Activated T-cell treated with anti-CD3 and anti-CD28 coated beads for 4 hours (primary cell): ENCODE measurements at places on chromosomes 6 and 20.

DNA sequence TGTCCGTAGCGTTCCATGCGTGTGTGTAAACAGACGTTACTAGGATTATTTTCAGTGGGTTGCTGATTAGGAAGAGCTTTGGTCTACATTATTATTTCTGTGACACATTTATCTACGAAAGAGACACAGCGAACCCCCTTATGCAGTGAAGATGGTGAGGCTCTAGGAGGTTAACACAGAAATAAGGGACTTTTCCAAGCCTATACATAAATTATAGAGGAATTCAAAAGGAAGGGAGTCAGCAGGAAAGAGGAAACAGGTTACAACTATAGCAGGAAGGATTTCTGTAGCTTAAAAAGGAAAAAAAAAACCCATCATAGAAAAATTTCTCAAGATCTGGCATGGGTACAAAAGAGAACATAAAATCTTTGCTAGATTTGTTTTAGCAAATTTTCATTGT is 12.9 kb upstream of the RPS6KA2 start:
- DNase-seq = no peak

DNA sequence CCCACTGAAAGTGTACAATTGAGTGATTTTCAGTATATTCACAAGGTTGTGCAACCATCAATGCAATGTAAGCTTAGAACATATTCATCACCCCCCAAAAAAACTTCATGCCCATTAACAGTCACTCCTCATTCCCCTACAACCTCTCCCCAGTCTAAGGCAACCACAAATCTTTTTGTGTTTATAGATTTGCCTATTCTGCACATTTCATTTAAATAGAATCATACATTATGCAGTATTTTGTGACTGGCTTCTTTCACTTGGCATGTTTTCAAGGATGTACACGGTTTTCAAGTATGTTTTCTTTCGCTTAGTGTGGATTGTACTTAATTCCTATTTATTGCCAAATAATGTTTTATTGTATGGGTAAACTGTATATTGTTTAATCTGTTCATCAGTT is 329.3 kb upstream of the RNF24 start:
- DNase-seq = no peak

- no peak for DNase-seq
Measured at GRCh38 chr6:279341-280029, 12.8 kb upstream of the DUSP22 start.

- no peak for DNase-seq
Measured at GRCh38 chr6:21404577-21404976, 189.0 kb upstream of the SOX4 start.

GRCh38 chr6:165098165-165098564 is 211.2 kb downstream of the C6orf118 start:
- DNase-seq = no peak

GRCh38 chr20:36102809-36103596 is 51.5 kb upstream of the EPB41L1 start:
- DNase-seq = no peak

GRCh38 chr6:157751547-157752200 is 71.4 kb upstream of the SNX9 start:
- no peak for DNase-seq

GRCh38 chr20:48668451-48668946 is 159.3 kb downstream of the PREX1 start:
- no peak for DNase-seq

GRCh38 chr20:39898467-39898852 is 790.6 kb downstream of the MAFB start:
- DNase-seq = no peak

DNA sequence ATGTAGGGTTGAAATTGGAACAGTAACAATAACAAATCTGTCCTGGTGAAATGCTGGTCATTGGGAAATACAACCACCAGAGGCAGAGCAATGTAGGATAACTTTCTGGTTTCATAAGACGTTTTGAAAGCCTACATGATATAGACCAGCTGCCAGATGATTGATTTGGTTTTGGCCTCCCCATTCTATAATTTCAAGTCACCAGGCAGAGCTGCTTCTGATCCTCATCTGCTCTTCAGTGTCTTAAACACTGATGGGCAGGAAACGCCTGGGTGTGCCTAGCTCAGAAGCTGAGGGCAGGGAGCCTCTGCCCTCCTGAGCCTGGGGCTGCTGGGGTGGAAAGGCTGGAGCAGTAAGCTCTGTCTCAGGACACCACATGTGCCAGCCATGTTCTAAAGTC is 24.5 kb downstream of the DHX35 start:
- DNase-seq = no peak

GRCh38 chr6:14772188-14772587 is 473.7 kb upstream of the JARID2 start:
- no peak for DNase-seq

DNA sequence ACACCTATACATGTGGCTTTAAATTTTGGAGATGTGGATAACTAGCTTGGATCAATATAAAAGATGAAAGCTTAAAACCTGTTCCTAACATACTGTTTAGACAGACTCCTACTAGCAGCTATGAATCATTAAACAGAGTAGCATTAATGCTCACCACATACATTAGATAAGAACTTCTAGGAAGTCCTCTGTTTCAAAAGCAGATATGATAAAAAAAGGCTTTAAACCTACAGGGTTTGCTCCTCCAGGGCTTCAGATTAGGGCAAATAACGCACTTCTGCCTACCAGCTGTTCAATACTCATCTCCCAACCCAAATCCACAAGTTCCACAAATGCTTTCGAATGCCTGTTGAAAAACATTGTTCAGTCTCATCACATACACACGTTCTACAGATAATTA is 1.5 kb downstream of the REPS1 start:
- DNase-seq = no peak

DNA sequence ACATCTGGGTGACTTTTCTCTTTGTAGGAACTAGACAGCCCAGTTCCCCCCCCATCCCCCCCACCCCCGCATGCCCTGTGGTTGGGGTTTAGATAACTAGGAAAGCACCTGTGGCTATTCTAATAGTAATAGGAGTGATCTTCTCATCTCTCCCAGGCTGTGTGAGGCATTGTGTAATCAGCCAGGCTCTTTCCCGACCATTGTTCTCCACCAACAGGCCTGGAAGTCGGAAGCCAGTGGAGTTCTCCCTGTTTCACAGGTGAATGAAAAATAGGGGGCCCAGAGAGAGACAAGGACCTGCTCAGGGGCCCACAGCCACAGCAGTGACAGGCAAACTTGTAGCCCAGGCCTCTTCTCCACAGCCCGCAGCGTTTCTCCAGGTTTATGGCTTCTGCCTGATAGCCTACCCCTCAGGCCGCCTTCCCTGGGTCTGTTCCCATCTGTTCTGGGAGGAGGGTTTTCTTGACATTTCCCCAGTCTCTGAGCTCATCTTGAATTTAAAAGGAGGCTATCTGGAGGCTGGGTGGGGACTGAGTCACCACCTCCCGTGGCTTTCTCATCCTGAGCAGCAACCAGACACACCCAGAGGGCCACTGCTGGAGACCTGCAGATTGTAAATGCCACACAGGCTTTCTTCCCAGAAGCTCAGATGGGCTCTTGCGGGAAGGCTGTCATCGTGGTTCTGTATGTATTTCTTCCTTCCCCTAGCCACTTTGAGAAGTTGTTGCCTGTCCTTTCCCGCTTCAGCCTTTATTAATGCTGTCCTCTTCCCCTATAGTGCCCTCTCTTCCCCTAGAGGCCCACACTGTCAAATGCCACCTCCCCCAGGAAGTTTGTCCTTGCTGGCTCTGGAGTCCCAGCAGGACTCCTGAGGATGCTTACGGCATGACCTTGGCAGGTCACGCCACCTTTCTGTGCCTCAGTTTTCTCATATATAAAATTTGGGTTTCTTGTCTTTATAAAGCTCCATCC is 75.9 kb upstream of the MYL9 start:
- peak; percentile 32 for DNase-seq

GRCh38 chr6:131183427-131184095 is 48.3 kb downstream of the AKAP7 start:
- DNase-seq = no peak

DNA sequence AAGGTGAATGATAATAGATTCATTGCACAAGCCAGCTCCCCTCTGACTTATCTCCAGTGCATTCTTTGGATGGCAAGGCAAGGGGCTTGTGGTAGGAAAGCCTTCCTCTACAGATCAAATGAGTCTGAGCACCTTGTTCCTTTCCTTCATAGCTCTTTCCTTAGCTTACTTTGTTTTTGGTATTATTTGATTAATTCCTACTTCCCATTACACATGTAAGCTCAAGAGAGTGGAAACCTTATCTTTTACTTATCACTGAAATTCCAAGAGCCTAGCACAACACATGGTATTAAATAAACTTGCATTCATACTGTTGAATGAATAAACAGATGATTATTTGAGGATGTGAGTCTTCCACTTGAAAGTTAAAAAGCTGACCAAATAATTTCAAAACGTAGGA is 41.7 kb downstream of the FRK start:
- no peak for DNase-seq

DNA sequence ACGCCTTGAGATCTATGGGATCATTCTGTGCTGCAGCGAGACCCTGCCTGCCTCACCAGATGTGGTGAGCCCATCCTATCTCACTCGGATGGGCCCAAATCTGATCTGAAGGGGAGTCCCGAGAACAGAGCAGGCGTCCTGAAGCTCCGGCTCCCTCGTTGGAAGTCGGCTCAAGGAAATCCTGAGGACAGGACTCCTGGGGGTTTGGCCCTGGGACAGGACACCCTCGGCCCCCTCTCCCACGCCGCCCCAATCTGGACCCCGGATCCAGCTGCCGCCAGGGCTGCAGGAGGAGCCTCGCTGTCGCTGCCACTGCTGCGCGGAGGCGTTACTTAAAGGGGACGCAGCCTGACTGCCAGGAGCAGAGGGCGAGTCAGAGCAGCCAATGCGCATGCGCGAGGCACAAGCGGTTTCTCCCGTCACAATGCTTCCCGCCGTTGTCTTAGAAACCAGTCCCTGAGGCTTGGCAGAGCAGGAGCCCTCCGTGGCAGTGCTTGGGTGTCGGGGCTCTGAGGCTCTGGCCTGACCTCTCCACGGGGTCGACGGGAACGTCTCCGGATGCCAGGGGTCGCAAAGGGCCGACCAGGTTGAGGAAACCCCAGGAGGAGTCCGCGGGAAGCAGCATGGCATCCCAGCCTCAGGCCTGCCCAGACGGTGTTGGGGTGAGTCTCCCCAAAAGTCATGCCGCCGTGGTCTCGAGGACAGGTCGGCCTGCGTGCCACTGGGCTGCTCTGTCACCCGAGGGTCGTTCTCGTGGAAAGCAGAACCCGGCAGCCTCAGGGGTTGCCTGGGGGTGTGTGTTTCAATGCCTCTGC is 1567.8 kb upstream of the DEFB115 start:
- DNase-seq = peak; percentile 14

- DNase-seq = no peak
Measured at GRCh38 chr6:130615816-130616215, 211.4 kb upstream of the SMLR1 start.

DNA sequence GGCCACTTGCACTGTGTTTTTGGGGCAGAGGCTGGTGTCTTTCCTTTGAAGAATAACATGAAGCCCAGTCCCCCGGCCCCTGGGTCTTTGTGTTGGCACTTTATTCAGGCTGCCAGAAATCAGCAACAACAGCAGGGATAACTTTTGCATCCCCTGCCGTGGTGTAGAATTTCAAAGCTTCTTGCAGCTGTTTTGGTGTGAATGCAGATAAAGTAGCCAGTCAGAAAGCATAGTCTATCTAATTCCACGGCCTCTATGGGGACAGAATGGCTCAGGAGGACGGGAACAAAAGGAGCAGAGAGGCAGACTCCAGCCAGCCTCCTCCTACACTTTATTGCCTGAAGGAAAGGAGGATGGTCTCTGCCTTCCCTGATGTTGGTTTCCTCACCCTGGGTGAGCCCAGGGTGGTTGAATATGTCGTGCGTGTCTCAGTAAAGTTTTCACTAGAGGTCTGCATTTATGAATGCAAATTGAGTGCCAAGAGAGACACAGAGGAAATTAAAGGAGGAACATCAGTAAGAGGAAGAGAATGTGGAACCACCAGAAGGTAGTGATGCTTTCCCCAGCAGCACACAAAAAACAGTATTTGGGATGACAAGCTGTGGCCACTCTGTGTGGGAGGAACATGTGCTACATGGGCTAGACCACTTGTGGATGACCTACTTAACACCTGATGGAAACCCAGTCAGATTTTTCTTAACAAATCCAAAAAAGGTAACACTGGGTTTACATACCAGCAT is 125.9 kb upstream of the TRAF3IP2 start:
- DNase-seq = no peak

DNA sequence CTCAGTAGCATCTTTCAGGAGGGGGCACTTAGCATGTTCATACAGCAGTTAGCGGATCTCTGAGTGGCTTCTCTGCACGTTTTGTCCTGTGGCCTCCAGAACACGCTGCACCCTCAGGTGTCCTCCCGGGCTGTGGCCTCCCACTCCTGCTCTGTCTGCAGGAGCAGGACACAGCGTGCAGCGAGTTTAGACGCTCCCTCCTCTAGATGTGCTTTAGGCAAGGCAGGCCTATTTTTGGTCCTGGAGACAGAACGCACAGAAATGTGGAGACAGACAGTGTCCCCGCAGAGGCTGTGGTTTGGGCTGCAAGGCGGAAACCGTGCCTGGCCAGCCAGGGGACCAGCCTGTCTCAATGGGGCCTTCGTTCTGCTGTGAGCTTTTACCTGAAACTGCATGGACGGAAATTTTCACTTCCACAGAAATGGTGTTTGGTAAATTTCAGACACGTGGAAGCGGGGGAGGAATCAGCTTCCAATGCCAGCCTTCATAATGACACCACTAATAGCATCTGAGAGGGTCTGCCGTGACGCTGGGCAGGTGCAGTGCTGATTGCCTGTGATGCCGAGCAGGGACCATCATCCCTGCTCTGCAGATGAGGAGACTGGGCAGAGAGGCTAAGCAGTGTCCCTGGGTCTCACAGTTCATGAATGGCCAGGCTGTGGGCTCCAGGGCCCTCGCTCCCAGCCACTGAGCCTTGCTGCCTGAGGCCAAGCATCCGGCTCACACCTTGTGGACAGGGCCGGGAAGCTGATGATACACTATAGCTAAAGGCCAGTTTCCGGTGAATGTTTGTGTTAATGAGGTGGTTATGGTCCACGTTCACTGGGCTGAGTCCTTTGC is 120.9 kb downstream of the SYCP2 start:
- no peak for DNase-seq

GRCh38 chr6:128233531-128233930 is 286.9 kb downstream of the PTPRK start:
- DNase-seq = no peak

GRCh38 chr6:4672772-4673171 is 103.4 kb upstream of the CDYL start:
- no peak for DNase-seq

GRCh38 chr6:186340-186965 is 105.8 kb upstream of the DUSP22 start:
- DNase-seq = no peak
